Glutamatergic neuron (in vitro differentiated cells): ENCODE measurements at places on chromosomes 7 and 10.
A peak's percentile ranks its signal among the peaks of the same experiment; 100 is the strongest.

GRCh38 chr10:8404721-8405120 is 350.2 kb downstream of the GATA3 start:
- H3K4me1 ChIP-seq, result no peaks in the 10 kb centered on the region
- no peak for DNase-seq
- H3K27me3 ChIP-seq, result no peaks in the 10 kb centered on the region
- no peak overlapping the region for H3K27ac ChIP-seq

DNA sequence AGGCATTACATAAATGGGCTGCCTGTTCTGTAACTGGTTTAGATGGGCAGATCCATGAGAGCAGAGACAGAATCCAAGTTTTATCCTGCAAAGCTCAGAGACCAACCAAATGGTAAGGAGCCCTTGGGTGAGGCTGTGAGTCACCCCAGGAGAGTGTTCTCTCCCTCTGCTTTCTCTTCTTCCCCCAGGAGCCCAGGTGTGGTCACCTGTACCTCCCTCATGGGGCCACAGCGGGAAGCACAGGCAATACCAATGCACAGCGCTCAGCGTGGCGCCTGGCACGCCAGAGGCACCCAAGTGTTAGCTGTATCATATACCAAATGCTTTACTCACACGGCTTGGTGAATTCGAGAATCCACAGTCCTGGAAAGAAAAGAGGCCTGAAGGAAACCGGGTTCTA is 39.4 kb downstream of the CTBP2 start:
- H3K4me1 ChIP-seq, result peaks cover 54% of the 10 kb centered on the region
- no peaks in the 10 kb centered on the region for H3K36me3 ChIP-seq
- no peak overlapping the region for H3K4me3 ChIP-seq
- DNase-seq, result no peak

- DNase-seq, result no peak
- H3K4me1 ChIP-seq, result peaks cover 26% of the 10 kb centered on the region
- peak overlapping the region; percentile 36 for H3K27ac ChIP-seq
- H3K27me3 ChIP-seq, result peaks cover 2% of the 10 kb centered on the region
- H3K36me3 ChIP-seq, result no peaks in the 10 kb centered on the region
Observed at GRCh38 chr10:63503395-63503794, 17.8 kb upstream of the REEP3 start.

GRCh38 chr10:79415736-79416577 is 29.5 kb downstream of the ZCCHC24 start:
- no peaks in the 10 kb centered on the region for H3K36me3 ChIP-seq
- peak; percentile 1 for DNase-seq
- H3K4me3 ChIP-seq, result no peak overlapping the region
- H3K27ac ChIP-seq, result no peak overlapping the region
- H3K27me3 ChIP-seq, result peaks cover 3% of the 10 kb centered on the region

GRCh38 chr7:113805976-113806375 is 112.8 kb downstream of the PPP1R3A start:
- H3K36me3 ChIP-seq, result no peaks in the 10 kb centered on the region
- peaks cover 11% of the 10 kb centered on the region for H3K4me1 ChIP-seq
- no peak overlapping the region for H3K4me3 ChIP-seq
- DNase-seq, result no peak

DNA sequence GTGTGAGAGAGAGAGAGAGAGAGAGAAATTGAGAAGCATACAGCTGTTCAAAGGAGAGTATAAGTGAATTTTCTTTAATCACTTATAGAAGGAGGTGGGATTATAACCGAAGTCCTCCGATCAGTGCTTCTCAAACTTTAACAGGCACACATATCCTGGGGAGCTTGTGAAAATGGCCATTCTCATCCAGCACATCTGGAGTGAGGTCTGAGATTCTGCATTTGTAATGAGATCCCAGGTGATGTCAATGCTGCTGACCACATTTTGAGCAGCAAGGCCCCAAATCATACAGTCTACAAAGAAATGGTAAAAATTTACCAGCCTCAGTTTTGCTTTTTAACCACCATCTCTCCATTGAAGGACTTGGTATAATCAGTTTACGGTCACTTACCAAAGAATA is 219.0 kb downstream of the PTEN start:
- H3K36me3 ChIP-seq, result no peaks in the 10 kb centered on the region
- no peaks in the 10 kb centered on the region for H3K4me1 ChIP-seq
- no peak overlapping the region for H3K27ac ChIP-seq
- no peak for DNase-seq
- no peak overlapping the region for H3K4me3 ChIP-seq

- H3K4me3 ChIP-seq, result no peak overlapping the region
- H3K27me3 ChIP-seq, result no peaks in the 10 kb centered on the region
- H3K36me3 ChIP-seq, result no peaks in the 10 kb centered on the region
- peaks cover 1% of the 10 kb centered on the region for H3K4me1 ChIP-seq
Observed at GRCh38 chr10:6013413-6014192, 36.3 kb upstream of the IL15RA start.

- H3K36me3 ChIP-seq, result peaks cover 4% of the 10 kb centered on the region
- peak overlapping the region; percentile 85 for H3K27ac ChIP-seq
- H3K4me3 ChIP-seq, result peak overlapping the region; percentile 66
- no peak for DNase-seq
- H3K4me1 ChIP-seq, result peaks cover 16% of the 10 kb centered on the region
Observed at GRCh38 chr10:112288486-112288885, 5.3 kb downstream of the TECTB start.

- peaks cover 4% of the 10 kb centered on the region for H3K36me3 ChIP-seq
- no peaks in the 10 kb centered on the region for H3K27me3 ChIP-seq
- peaks cover 6% of the 10 kb centered on the region for H3K4me1 ChIP-seq
- DNase-seq, result no peak
Observed at GRCh38 chr7:151662251-151662826, 142.6 kb upstream of the RHEB start.

GRCh38 chr7:56028942-56029630 is 22.2 kb downstream of the PSPH start:
- no peak overlapping the region for H3K27ac ChIP-seq
- H3K36me3 ChIP-seq, result peaks cover 4% of the 10 kb centered on the region
- no peak overlapping the region for H3K4me3 ChIP-seq
- DNase-seq, result no peak
- H3K4me1 ChIP-seq, result peaks cover 7% of the 10 kb centered on the region
- no peaks in the 10 kb centered on the region for H3K27me3 ChIP-seq

GRCh38 chr10:43265799-43266721 is 805 bp downstream of the RASGEF1A start:
- no peak for DNase-seq
- no peaks in the 10 kb centered on the region for H3K36me3 ChIP-seq
- peaks cover 6% of the 10 kb centered on the region for H3K4me1 ChIP-seq
- peaks cover 15% of the 10 kb centered on the region for H3K27me3 ChIP-seq

DNA sequence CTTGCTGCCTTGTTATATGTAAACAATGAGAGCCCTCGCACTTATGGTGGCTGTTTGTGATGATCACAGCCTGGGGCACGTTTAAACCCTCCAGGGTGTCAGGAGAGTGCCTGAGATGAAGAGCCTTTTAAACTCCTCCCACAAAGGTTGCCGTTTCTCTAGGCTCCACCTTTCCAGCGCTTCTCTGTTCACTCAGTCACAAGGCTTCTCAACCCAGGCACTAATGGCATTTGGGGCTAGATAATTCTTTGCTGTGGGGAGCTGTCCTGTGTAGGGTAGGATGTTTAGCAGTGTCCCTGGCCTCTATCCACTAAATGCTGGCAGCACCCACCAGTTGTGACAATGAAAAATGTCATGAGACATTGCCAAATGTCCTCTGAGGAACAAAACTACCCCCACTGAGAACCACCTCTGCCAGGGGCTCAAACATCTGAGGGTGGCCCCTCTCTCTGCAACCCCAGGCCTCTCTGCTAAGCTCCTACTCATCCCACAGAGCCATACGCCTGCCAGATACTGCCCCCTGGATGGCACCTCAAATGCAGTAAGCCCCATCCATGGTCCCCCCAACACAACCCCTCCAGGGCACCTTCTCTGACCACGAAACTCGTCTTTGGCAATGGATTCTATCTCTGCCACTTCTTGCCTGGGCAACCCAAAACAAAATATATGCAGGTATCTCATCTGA is 144.3 kb upstream of the ZMIZ1 start:
- peaks cover 25% of the 10 kb centered on the region for H3K4me1 ChIP-seq
- H3K27me3 ChIP-seq, result peaks cover 10% of the 10 kb centered on the region
- no peak for DNase-seq
- no peak overlapping the region for H3K27ac ChIP-seq

DNA sequence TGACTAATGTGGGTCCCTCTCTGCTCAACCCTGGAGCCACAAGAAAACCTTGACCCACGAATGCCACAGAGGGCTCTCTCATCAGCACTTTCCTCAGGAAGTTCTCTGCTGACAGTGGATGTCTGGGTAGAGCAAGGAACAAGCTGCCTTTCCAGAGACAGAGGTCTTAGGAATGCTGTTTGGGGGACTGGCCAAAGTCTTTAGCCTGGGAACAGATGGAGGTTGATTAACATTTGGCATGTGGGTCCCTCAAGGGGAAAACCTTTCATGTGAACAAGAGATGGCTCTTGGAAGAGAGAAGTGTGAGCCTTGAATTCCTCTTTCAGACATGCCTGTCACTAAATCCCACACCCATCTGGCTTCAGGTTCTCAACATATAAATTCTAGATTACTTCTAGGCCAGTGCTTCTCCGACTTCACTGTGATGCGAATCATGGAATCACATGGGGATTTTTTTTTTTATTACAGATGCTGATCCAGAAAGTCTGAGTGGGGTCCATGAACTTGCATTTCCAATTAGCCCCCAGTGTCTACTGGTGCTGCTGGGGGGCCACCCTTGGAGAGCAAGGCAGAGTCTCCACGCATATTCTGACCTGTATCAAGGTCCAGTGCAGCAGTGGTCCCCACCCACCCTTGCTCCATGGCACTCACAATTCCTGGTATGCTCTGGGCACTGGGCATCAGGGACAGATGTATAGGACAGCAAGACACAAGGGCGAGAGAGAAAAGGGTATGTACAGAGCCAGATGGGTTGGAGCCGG is 360.4 kb downstream of the CXCL12 start:
- peaks cover 10% of the 10 kb centered on the region for H3K4me1 ChIP-seq
- peaks cover 6% of the 10 kb centered on the region for H3K27me3 ChIP-seq
- no peaks in the 10 kb centered on the region for H3K36me3 ChIP-seq
- no peak overlapping the region for H3K27ac ChIP-seq
- no peak overlapping the region for H3K4me3 ChIP-seq
- DNase-seq, result no peak

DNA sequence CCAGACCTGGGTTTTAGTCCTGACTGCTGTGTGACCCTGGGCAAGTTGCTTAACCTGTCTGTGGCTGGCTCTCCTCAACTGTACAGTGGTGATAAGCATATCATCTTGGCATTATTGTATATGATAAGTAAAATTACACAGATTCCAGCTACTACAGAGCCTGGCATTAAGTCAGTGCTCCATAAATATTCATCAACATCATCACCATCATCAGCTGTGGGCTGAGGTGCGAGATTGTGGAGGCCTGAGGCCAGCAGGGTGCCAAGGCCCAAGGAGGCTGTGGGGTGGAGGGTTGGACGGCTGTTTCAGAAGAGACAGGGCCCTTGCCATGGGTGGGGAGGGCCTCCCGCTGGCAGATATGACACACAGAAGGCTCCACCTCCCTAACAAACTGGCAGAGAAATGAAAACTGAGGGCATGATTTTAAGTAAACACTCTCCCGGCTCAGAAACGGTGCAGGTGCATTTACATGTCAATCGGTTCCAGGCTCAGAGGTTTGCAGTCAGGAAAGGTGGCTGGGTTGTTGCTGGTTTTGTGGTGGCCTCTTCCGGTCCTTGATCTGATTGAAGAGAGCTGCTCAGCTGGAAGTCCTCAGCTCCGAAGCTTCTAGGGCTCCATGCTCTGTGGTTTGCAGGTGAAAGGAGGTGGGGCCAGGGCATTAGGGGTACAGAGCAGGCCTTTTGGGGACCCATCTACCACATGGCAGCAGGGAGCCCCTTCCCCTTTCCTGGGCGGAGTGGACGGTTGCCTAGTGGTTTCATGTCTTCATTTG is 10.2 kb downstream of the CRYGN start:
- peaks cover 3% of the 10 kb centered on the region for H3K4me1 ChIP-seq
- no peak overlapping the region for H3K27ac ChIP-seq
- peaks cover 1% of the 10 kb centered on the region for H3K27me3 ChIP-seq
- H3K36me3 ChIP-seq, result no peaks in the 10 kb centered on the region

DNA sequence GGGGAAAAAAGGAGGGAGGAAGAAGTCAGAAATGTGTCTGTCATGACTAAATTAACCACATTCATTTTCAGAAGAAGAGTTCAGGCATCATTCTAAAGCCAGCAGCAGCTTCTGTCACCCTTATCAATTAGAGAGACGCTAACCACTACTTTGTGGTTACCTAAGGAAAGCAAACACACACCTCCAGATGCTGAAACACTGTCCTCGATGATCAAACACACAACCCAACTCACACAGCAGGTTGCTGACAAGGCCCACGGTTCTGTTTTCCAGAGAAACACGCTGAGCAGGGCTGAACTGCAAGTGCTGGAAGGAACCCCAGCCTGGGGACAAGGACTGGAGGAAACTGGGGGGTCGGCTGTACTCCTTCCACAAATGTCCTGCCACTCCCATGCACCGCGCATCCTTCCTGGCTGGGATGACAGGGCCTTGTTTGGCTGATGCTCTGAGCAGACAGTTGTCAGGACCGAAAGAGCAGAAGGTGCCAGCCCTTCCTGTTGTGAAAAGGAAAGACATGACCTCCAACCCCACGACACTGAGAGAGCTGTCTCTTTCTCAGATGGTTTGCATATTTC is 36.6 kb downstream of the PRKCQ start:
- no peak overlapping the region for H3K27ac ChIP-seq
- peaks cover 2% of the 10 kb centered on the region for H3K27me3 ChIP-seq
- peaks cover 4% of the 10 kb centered on the region for H3K4me1 ChIP-seq
- no peak overlapping the region for H3K4me3 ChIP-seq

- H3K36me3 ChIP-seq, result no peaks in the 10 kb centered on the region
- DNase-seq, result no peak
- peaks cover 3% of the 10 kb centered on the region for H3K4me1 ChIP-seq
- H3K27ac ChIP-seq, result no peak overlapping the region
Observed at GRCh38 chr7:23014681-23015080, 751 bp upstream of the HYCC1 start.

DNA sequence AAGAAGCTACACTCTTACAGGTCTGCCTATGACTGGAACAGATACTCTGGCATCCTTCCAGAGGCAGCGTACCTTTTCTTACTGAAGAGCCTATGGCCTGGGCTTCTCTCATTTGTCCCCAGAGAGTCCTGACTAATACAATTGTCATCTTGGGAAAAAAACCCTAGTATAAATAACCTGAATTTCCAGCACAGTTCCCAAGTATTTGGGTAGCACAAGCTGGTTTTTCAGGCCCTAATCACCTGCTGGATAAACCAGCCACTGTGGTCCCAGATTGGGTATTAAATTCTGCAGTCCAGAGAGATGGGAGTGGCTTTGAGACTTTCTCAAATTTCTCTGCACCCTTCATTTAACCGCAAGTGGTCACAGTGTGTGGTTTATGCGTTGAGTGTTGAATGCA is 186.8 kb upstream of the NEBL start:
- peaks cover 2% of the 10 kb centered on the region for H3K27me3 ChIP-seq
- no peaks in the 10 kb centered on the region for H3K36me3 ChIP-seq
- DNase-seq, result no peak
